ENCODE measurements at places on chromosomes 2 and 18.

DNA sequence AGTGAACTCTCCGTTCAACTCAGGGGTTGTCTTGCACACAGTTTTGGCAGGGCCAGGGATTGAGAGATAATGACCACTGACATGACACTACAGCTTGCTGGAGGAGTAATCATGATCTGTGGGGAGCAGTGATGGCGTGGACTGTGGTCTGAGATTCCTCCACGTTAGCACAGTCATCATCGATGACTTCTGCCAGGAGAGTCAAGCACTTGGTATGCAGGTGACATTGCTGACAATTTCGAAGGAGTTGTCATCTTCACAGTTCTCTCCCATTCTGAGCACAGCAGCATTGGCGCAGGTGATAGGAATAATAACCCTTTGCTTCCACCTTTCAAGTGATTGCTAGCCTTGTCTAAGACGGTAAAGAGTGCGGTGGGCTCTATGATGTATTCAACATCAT lies 79.8 kb downstream of the SGPP2 start:
- no peak for DNase-seq

DNA sequence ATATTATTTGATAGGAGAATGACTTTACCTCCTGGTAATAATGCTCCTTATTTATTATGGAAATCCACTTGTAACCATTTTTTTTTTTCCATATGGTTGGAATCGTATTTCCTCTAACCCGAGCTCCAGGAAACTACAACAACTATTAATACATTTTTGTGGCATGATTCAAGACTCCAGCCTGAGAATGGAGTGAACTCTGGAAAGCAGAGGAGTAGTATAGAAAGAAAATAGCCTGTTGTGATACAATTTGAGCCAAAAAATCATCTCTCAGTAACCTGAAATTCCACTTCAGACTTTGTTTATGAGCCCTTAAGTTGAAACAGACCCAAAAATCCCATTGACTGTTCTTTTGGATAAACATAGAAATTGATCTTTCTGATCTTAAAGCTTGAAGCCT lies 921.1 kb downstream of the SOCS6 start:
- DNase-seq = no peak

DNA sequence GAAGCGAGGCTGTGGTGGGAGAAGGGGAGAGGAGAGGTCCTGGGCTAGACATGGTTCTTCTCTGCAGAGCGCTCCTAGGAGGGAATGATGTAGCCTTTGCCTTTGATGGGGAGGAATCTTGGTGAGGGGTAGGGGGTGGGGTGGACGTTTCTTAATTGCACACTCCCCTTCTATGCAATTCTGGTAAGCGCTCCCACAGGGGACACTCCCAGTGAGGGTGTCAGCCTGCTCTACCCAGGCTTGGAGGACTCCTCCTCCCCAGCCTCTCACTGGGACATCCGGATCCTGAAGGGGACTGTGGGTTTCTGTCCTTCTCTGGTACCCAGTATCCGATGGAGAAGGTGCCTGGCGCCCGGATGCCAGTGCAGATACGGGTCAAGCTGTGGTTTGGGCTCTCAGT lies 114.3 kb downstream of the DYSF start:
- DNase-seq = no peak

GRCh38 chr2:167294776-167295140 lies 406.5 kb downstream of the XIRP2 start:
- DNase-seq = no peak

DNA sequence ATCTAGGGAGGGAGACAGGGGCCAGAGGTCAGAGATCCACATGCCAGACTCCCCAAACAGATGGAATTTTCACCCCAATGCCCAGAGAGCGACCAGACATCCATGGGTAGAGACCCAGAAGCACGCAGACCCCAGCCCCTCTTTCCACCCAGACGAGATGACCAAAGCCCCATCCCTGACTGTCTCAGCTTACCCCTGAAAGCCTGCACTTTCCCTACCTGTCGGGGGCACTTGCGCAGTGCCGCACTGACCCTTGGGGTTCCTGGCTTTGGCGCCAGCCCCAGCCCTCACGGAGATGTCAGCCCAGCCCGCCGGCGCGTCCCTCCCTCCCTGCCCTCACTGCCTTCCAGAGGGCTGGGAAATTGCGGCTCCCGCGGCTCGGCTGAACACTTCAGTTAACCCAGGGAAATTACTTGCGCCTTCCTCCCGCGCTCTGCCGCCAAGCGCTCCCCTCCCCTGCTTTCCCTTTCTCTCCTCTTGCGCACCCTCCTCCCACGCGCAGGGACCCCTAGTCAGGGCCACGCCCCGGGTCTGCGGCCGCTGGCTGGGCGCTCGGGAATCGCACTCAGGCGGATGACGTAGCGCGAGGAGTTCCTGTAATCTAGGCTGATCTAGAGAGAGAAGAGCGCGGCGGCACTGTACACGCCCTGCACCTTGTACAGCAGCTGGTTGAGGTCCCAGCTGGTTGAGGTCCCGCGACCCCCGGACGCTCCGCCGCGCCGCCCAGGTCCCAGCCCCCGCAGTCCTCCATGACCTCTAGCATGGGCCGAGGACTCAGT lies 12.0 kb downstream of the ALPG start:
- no peak for DNase-seq

GRCh38 chr2:159188449-159188848 lies 98.1 kb downstream of the WDSUB1 start:
- no peak for DNase-seq

- no peak for DNase-seq
Measured at GRCh38 chr2:183079139-183079775, 710 bp downstream of the DUSP19 start.

- peak; percentile 41 for DNase-seq
Measured at GRCh38 chr2:143128681-143129580, at the start of gene ARHGAP15. TSS of gene ARHGAP15 (plus strand) at chr2:143129419.
